Right ventricle myocardium superior (tissue), 1 donor: ENCODE measurements at places on chromosomes 7 and 10. TPM values are rescaled to one million over a fixed set of nuclear protein-coding genes. Genes with fewer than 3 reads are reported as not detected.

DNA sequence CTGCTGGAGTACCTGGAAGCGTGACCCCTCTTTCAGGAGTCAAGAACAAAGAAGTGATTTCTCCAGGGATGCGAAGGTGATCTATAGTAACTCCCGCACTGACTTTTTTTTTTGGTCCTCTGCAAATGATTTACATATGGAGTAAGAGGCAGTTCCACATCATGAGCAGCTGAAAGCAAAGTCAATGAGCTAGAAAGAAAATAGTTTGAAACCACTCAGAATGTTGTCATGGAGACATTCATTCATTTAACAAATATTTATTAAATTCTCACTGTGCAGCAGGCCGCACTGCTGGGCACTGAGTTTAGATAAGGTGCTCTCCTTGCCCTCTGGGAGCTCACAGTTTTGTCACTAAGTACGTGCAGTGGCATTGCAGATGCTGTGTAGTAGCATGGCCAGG is 206.7 kb downstream of the CAMK1D start:
- no peak for DNase-seq

GRCh38 chr10:80730522-80730921 is 192.8 kb downstream of the SH2D4B start:
- DNase-seq: no peak

DNA sequence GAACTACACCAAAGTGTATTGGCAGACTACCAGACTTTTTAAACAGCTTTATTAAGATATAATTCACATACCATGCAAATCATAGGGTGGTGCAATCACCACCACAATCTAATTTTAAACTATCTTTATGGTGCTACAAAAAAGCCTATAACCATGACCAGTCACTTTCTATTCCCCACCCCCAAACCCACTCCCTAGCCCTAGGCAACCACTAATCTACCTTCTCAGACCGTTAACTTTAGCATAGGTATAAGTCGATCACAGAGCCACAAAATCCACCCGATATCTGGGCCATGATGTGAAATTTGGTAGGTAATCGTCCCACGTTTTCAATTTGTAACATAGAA is 536 bp upstream of the POM121 start:
- no peak for DNase-seq

GRCh38 chr7:17333221-17333620 is 34.8 kb downstream of the AHR start:
- DNase-seq: no peak

PRSS37 gene
- not detected for total RNA-seq

CALCR gene
- 0.05 TPM for total RNA-seq

CYP26C1 gene
- total RNA-seq: 0.05 TPM
